CD4-positive, alpha-beta T cell treated with Interleukin-4 for 1 hour (primary cell): ENCODE measurements at places on chromosomes 5 and 9.

DNA sequence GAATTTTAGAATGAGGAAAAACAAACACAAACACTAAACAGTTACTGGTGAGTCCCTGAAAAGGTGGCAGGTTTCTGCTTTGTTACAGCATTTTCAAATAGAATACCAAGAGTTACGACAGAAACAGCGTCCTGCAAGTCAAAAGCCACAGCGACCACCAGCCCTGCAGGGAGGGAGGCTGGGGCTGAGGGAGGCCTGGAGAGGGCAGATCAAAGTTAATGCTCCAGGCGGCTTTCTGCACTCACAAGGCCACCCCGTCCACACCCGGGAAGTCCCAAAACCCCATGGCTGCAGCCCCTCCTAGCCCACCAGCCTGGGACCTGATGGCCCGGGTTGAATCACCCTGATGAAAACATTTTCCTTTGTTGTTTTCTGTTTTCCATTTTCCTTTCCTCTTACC is 29.3 kb downstream of the COL23A1 start:
- DNase-seq: no peak

DNA sequence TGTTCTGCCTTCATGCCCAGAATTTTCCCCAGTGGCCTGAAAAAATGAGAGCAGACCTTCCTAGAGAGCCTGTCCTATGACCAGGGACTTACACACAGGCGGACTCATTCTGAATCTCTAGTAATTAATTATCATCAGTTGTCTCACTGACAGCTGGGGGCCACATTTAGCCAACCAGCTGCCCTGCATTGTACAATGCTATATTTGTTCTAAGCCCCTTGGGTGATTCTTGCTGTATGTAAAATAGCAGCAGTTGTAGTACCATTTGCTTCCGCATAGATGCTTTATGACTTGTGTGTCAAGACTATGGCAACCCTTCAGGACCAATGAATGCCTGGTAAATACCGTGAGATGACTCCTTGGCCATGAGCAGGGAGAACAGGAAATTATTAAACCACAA is 415.4 kb upstream of the SEMA6A start:
- DNase-seq: no peak

DNA sequence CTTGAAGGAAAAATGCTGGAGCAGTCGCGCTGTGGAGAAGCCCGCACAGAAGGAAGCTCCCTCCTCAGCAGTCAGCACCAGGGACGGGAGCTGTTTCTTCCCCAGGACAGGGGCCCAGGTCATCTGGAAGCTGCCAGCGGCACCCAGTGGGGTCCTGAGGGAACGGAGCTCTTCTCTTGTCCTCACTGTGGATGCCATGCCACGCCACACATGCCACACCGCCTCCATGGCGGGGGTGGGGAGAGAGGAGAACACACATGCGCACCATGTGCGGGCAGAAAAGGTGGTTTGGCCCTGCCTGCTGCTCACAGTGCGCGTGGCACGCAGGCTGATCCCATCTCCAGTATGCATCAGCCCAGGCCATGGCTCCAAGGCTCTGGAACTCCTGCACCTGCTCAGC is 41.7 kb upstream of the ZNF354B start:
- DNase-seq: no peak

- peak; percentile 98 for DNase-seq
Observed at GRCh38 chr9:120868676-120869359, 8.2 kb downstream of the PHF19 start.
